Stimulated activated naive CD8-positive, alpha-beta T cell treated with anti-CD3 and anti-CD28 coated beads, Interleukin-15, Interleukin-2, amounts not matched to agents 100 U/mL and 50 U/mL, for 24 hours (primary cell): ENCODE measurements at places on chromosomes 4 and X.

DNA sequence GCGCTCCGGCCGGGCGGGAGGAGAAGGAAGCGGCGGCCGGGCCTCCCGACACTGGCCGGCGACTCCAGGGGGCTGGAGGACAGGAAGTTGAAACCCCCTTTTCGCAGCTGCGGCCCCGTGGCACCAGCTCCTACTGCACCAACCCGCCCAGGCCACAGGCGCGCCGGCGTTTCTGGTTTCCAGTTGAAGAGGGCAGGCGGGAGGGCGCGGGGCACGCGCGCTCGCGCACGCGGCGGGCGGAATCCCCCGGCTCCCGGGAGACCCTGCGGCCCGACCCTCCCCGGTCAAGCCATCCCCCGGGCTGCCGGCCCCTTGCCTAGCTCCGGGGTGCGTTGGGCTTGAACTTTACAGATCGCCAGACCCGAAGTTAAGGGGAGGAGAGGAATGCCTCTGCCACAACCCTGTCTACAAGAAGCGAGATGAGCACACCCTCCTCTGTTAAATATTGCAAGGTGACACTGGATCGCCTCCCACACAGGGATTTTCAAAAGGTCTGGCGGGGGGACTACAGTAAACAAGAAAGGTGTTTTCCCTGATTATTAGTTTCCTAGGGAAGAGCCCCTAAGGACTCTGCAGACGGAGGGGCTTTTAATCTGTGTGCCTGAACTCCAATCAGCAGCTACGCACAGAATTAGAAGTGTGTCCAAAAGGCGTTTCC lies 1.4 kb downstream of the ELOVL6 start:
- peak; percentile 69 for DNase-seq

DNA sequence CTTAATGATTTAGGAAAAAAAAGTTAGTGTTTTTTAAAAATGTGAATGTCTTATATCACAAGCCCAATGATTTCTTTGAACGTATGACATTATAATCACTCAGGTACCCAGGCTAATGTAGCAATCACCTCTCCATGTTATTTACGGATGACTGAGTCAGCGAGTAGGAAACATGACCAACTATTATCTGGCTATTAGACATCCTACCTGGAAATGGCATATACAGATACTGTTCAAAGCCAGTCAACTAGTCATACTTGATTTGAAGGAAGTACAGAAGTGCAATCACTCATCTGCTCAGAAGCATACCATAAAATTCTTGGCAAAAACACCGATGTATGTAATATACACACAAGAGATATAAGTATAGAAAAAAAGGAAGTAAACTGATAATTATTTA lies 732.5 kb downstream of the ARAP2 start:
- DNase-seq, result no peak

GRCh38 chrX:102739657-102740056 lies 19.1 kb downstream of the GPRASP3 start:
- no peak for DNase-seq

- DNase-seq, result no peak
These were observed 54.8 kb downstream of the PAGE2 start for GRCh38 chrX:55143621-55144020.

- no peak for DNase-seq
These were observed 804 bp downstream of the OSTC start for GRCh38 chr4:108651014-108651791.

DNA sequence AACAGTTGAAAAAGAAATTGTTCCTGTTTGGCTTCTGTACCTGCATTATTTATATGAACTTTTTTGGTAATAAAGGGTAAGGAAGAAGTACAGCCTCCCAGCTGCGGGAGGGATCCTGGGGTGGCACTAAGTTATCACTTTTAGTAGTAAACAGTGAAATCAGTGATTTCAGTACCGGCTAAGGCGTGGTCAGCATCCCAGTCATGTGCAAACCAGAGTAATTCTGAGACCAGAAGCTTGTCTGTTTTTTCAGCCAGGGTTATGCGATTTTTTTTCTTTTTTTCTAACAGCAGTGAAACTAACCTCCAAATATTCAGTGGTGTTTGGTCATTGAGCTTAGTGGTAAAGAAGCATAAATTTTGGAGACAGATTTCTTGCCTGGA lies 3.3 kb downstream of the EGF start:
- DNase-seq, result no peak

- DNase-seq, result no peak
These were observed 34.7 kb downstream of the RTL3 start for GRCh38 chrX:78624426-78624825.

DNA sequence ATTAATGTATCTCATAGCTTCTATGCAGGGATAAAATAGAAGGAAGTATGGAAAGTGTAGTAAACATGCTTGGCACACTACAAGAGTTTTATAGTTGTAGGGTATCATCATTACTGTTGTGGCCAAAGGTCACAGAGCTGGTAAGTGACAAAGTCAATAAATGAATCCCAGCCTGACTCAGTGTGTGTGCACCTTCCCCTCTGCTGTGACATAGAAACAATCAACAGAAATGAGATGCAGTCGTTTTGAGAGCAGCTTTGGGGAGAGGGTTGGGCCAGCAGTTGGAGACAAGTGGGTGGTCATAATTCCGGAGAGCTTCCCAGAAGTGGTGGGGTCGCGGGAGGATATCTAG lies 82.4 kb upstream of the RBPJ start:
- no peak for DNase-seq

GRCh38 chr4:151144329-151145072 lies 45.1 kb downstream of the RPS3A start:
- no peak for DNase-seq

DNA sequence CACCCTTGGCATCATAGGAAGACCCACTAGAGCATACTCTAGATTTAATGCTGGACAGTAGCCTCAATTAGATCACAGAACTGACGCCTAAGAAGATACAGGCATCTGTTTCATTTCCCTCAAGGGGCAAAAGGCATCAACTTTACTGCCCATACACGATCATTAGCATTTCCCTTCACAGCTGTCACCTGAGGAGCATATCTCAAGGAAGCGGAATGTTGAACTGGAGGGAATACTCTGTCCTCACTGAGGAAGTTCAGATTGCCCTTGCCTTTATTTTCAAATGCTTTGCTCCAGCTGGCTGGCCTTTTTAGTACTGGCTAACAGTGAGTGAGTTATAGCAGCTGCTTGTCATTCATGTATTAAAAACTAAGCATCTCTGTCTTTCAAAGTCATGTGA lies 508.4 kb upstream of the GALNT7 start:
- DNase-seq, result no peak

DNA sequence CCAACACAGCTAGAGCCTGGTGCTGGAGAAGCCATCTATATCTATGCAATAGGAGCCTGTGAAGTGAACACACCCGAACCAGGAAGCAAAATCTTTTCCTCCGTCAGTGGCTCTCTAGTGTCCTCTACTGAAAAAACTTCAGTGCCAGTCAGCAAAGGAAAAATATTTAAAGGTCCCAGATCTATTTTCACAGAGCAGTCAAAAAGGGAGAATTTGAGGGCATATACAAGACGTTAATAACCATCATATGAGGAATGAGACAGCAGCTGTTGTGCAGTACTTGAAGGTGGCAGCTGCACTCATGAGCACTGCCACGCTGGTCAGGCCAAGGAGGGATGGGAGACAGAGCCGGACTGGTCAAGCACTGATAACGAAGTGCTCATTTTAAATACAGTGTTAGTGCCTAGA lies 14.4 kb downstream of the MCUB start:
- DNase-seq, result no peak

GRCh38 chr4:155468282-155468681 lies 91.5 kb upstream of the MAP9 start:
- DNase-seq, result no peak

- DNase-seq, result no peak
These were observed 595.5 kb downstream of the RAPGEF2 start for GRCh38 chr4:159698336-159698735.

DNA sequence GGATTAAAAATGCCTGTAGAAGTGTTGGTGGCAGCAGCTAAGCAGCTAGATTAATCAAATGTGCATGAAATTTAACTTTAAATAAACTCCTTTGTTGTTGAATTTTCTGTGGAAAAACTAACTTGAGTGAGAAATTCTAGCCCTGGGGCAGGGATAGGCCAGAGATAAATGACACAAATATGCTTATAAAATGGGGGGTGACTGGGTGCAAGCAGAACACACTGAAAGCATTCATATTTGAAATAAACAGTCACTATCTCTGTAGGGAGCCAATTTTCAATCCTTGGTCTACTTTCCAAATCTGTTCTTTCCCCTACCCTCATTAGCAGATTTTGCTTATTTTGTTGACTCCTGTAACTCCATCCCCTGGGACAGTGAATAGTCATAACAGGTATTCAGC lies 47.9 kb downstream of the RBPJ start:
- no peak for DNase-seq

DNA sequence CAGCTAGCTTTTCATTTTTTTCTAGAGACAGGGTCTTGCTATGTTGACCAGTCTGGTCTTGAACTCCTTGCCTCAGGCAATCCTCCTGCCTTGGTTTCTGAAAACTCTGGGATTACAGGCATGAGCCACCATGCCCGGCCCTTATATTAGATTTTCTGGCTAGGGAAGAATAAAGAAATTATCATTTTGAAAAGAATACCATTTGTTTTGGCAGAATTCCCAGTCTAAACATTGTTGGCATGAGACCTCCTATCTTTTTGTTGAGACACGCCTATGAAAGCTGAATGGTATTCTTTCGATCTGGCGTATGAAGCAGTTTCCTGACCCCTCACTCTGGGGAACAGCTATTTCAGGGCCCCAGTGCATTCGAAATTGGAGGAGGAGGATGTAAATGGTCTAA lies 107.0 kb downstream of the REPS2 start:
- DNase-seq, result no peak

DNA sequence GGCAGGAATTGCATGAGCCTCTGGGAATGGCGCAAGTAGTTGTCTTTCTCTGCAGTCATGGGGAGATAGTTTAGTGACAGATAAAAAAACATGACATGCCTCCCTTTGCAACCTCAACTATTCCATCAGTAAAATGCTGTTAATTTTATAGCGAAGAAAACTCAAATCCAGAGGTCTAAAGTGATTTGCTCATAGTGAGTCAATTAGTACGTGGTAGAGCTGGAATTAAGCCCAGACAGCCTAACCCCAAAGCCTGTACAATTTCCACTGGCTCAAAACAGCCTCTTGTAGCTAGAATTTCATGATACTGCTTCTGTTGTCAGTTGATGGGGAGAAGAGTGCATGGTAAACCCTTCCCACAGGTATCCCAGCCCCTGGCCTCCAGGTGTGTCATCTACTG lies 81.3 kb upstream of the TRPC5 start:
- no peak for DNase-seq

- DNase-seq, result no peak
These were observed 870.6 kb upstream of the SLIT2 start for GRCh38 chr4:19381068-19381467.

GRCh38 chrX:92247076-92247475 lies 467.9 kb downstream of the PCDH11X start:
- no peak for DNase-seq

- DNase-seq, result no peak
These were observed 61.0 kb upstream of the FTHL17 start for GRCh38 chrX:31132821-31133241.

- DNase-seq, result no peak
These were observed 450.9 kb downstream of the PCDH10 start for GRCh38 chr4:133600008-133600407.

- no peak for DNase-seq
These were observed 31.1 kb upstream of the TBC1D14 start for GRCh38 chr4:6878451-6879059.

DNA sequence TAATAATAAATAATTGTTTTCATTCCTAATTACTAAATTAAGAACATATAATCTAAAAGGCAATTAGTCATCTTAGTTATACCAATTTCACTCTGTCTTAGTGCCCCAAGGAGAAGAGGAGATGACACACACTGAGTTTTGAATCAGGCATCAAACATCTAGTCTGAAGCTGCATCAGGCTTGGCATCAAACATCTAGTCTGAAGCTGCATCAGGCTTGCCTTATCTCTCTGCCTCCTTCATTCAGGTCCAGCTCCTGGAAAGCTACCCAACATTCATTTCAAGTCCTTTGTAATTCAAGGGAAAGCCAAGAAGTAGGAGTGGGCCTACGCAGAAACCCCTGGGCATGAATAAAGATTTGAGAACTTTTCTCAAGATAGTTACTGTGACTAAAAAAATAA lies 62.2 kb downstream of the SH3RF1 start:
- DNase-seq, result no peak

- peak; percentile 75 for DNase-seq
These were observed 19.1 kb downstream of the SH3BP2 start for GRCh38 chr4:2811830-2812611.

DNA sequence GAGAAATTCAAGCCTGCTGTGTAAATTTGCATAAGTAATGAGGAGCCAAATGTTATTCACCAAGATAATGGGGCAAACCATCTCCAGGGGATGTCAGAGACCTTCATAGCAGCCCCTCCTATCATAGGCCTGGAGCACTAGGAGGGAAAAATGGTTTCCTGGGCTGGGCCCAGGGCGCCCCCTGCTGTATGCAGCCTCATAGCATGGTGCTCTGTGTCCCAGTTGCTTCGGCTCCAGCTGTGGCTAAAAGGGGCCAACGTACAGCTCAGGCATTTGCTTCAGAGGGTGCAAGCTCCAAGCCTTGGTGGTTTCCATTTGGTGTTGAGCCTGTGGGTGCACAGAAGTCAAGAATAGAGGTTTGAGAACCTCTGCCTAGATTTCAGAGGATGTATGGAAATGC lies 859.3 kb downstream of the RPA4 start:
- peak; percentile 18 for DNase-seq

GRCh38 chr4:140834839-140835495 lies 78.8 kb upstream of the TBC1D9 start:
- DNase-seq, result no peak

DNA sequence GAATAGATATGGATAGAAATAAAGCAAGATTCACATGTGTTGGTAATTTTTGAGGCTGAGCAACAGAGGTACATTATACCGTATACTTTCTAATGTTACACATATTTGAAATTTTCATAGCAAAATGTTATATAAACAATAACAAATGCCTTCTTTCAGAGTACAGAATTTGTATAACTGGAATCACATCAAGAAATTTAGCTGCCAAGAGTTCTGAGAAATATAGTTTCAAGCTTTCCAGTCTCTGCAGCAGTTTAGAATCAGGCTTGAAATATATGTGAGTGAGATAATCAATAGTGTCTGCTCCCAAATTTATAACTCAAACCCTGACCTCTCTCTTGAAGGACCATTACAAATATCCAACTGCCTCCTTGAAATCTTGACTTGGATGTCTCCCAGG lies 23.8 kb downstream of the FAM184B start:
- DNase-seq, result no peak

DNA sequence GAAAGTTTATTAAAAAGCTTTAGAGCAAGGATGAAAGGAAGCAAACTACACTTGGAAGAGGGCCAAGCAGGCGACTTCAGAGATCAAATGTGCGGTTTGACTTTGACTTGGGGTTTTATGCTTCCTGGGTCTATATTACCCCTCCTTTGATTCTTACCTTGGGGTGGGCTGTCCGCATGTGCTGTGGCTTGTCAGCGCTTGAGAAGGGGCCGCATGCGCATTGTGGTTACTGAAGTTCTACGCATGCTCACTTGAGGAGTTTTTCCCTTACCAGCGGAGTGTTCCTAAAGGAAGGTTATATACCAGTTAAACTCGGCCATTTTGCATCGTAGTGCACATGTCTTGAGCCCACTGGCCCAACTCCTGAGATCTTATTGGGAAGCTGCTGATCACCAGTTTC lies 9.9 kb downstream of the ZNF157 start:
- DNase-seq, result peak; percentile 61

- DNase-seq, result no peak
These were observed 430.0 kb downstream of the INPP4B start for GRCh38 chr4:142416121-142416520.
